ENCODE measurements at places on chromosomes 16 and 17. TPM values are rescaled to one million over a fixed set of nuclear protein-coding genes. Genes with fewer than 3 reads are reported as not detected.

GRCh38 chr17:40318830-40319391, 9.9 kb downstream of the RARA start:
- no peak for DNase-seq

The KCNH4 gene
- 0.24 TPM for total RNA-seq

The ESRP2 gene
- total RNA-seq, result 0.21 TPM

The ITGA2B gene
- 0.31 TPM for total RNA-seq

- no peak for DNase-seq
Measured at GRCh38 chr17:39551879-39552278, 55.8 kb downstream of the NEUROD2 start.

The CIBAR2 gene
- total RNA-seq, result not detected

The CLEC19A gene
- total RNA-seq, result not detected

- DNase-seq, result no peak
Measured at GRCh38 chr16:83615141-83615952, 192.4 kb upstream of the HSBP1 start.

Measured in activated naive CD4-positive, alpha-beta T cell treated with anti-CD3 and anti-CD28 coated beads for 36 hours (primary cell).